Stimulated activated CD4-positive, alpha-beta T cell treated with anti-CD3 and anti-CD28 coated beads, Interleukin-1b, Interleukin-23, amount 100 ng/mL, for 4 hours (primary cell): ENCODE measurements at places on chromosomes 4 and X.

DNA sequence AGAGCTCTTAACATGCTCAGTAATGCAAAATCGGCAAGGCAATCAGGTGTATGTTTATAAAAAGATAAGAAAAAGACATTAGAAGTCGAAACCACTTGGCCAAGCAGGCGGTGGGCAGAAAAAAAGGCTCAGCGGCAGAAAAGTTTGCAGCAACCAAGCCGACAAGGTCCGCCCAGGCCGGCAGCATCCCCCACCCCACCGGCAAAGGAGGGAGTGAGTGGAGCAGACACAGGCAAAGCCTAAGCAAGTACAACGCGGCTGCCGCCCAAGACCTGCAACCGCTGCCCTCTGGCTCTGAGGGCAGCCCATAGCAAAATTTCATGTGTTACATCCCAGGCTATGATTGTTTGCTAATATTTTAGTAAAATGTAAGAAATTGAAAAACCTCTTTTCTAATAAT lies 125.4 kb upstream of the ZCCHC13 start:
- no peak for DNase-seq

DNA sequence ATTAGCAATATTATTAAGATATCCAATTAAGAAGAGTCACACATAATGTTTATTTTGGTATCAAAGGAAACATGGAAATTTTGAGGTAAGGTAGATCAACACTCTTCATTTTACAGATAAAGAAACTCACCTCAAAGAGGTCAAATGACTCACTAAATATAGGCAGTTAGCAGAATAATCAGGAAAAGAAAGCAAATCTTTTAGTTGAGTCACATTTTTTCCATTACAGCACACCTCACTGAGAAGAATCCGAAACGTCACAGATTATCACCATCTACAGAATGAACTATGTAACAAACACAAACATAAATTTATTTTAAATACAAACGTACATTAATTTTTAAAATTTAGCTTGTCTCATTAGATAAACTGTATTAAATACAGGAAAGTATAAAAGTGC lies 70.1 kb downstream of the TMEM47 start:
- no peak for DNase-seq

DNA sequence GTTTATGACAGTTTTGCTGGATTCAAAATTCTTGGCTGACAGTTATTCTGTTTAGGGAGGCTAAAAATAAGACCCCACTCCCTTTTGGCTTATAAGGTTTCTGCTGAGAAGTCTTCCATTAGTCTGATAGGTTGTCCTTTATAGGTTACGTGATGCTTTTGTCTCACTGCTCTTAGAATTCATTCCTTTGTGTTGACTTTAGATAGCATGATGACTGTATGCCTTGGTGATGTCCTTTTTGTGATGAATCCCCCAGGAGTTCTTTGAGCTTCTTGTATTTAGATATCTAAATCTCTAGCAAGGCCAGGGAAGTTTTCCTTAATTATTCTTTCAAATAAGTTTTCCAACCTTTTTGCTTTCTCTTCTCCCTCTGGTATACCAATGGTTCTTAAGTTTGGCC lies 36.4 kb downstream of the DCLK2 start:
- no peak for DNase-seq

- no peak for DNase-seq
Measured at GRCh38 chr4:95591278-95591677, 42.5 kb upstream of the UNC5C start.

DNA sequence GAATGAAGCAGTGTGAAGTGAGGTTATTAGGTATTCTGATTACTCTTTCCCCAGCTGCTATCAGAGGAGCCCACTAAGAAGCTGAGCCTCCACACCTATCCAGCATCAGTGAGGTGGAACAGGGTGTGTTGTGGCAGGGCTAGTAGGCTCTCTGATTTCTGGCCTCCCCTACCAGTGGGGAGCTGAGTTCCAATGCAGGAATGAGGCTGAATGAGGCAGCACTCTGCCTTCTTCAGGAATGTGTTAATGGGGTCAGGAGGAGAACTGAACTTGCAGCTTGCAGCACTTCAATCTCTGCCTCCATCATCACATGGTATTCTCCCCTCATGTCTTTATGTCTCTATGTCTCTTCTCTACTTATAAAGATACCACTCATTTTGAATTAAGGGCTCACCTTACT lies 26.9 kb downstream of the SOX3 start:
- DNase-seq: no peak

DNA sequence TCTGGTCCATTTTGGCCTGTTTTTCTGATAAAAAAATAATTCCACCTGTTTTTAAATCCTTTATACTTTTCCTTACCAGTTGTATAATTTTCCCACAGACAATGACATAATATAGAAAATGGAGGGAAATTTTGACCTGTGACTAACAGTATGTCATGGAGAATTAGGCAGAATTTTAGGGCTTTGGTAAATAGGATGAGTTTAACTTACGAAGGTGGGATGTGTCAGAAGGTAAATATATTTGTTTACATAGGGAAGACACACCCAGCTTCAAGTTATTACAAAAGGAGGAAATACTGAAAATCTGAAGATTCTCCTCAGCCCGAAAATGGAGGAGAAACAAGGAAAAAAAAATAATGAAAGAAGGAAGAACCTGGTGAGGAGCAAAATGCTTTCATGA lies 64.6 kb upstream of the PPP3CA start:
- no peak for DNase-seq

DNA sequence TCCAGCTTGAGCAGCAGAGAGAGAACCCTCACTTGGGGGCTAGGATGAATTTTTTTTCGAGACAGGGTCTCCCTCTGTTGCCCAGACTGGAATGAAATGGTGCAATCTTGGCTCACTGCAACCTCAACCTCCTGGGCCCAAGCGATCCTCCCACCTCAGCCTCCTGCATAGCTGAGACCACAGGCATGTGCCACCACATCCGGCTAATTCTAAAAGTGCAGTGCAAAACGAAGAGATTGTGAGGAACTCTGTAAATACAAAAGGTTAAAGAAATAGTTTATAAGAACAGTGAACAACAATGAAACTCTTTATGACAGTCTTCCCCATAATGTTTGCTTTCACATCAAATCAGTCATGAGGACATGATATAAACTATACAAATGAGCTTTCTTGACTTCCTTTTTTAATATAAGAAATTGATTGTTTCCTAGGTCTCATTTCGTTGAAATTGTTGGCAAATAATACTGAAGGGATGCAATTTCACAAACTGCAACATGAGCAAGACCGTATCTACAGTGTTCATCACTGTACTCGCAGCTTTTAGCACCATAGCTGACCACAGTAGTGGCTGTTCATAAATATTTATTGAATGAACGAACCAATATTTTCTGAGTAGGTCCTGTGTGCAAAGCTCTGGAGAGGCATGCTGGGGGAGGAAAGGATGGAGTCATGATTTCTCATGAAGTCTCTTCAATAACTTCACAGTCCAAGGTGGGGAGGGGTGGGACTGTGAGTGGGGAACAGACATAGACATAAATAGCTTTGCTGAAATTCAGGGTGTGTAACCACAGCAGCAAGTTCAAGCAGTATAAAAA lies 116.1 kb downstream of the SHROOM3 start:
- no peak for DNase-seq

- DNase-seq: no peak
Measured at GRCh38 chrX:150355913-150356312, 7.2 kb upstream of the MAMLD1 start.

GRCh38 chr4:40702800-40703151 lies 47.0 kb upstream of the NSUN7 start:
- DNase-seq: no peak

DNA sequence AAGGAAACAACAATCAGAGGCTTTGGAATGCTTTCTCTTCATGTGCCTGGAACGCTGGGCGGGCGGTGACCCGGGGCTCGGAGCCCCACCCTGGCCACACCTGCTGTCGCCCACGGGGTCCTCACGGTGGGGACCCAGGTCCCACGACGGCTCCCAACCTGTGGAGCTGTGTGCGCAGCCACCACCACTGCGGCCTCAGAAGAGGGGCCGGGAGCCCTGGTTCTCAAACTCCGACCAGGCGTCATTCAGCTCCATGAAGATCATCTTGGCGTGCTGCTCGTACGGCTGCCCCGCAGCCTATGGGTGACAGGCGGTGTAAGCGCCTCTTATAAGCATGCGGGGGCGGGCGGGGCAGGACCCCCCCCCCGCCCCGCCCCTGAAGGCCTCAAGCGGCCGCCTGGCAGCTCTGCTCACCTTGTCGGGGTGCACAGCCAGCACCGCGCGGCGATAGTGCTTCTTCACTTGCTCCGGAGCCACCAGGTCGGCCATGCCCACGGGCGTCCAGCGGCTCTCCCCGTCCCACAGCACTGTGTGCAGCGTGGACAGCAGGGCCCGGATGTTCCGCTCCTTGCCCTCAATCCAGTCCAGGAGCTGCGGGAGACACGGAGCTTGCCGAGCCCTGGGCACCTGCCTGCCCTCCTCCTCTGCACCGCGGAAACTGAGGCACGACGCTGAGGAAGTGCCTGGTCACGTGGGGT lies 23.7 kb upstream of the CPLX1 start:
- no peak for DNase-seq

GRCh38 chr4:110198049-110198434 lies 373 bp downstream of the ELOVL6 start:
- no peak for DNase-seq

- DNase-seq: no peak
Measured at GRCh38 chr4:304969-305680, at the start of gene ZNF732. TSS of gene ZNF732 (minus strand) at chr4:305474. CDS start at chr4:305310, 164 bp downstream.

- no peak for DNase-seq
Measured at GRCh38 chr4:60709061-60709460, 491.1 kb upstream of the ADGRL3 start.

DNA sequence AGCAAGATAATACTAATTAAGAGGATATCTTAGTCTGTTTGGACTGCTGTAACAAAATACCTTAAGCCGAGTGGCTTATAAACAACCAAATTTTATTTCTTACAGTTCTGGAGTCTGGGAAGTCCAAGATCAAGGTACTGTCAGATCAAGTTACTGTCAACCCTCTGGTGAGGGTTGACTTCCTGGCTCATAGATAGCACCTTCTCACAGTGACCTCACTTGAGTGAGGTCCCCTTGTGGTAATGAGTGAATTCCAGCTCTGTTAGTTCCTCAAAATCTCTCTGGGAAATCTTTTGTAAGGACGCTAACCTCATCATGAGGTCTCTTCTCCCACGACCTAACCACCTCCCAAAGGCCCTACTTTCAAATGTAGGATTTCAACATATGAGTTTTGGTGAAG lies 36.9 kb upstream of the ADGRA3 start:
- DNase-seq: no peak

- no peak for DNase-seq
Measured at GRCh38 chrX:20666331-20666730, 399.6 kb upstream of the RPS6KA3 start.

GRCh38 chr4:26021417-26022345 lies 107.7 kb downstream of the SMIM20 start:
- no peak for DNase-seq
